Stimulated activated CD8-positive, alpha-beta memory T cell treated with anti-CD3 and anti-CD28 coated beads, Interleukin-15, amount 100 ng/mL, for 4 hours (primary cell): ENCODE measurements at places on chromosomes 4 and X.

- no peak for DNase-seq
Measured at GRCh38 chr4:2937146-2937857, 25.9 kb downstream of the NOP14 start.

DNA sequence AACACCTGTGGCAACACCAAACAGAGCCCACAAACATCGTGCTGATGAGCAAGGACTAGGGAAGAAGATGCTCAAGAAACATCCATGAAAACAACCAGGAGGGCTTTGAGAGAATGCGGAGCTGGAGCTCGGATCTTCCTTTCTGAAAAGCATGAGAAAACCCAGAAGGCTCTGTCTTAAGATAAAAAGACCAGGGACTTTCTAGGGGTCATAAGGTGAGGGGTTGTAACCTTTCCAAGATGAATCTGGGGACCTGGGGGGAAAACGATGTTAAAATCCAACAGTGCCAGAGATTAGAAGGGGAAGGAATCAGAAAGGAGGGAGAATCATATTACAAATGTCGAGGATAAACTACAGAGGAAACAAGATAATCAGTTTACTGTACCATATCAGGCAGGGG lies 10.1 kb downstream of the GK2 start:
- DNase-seq, result no peak

DNA sequence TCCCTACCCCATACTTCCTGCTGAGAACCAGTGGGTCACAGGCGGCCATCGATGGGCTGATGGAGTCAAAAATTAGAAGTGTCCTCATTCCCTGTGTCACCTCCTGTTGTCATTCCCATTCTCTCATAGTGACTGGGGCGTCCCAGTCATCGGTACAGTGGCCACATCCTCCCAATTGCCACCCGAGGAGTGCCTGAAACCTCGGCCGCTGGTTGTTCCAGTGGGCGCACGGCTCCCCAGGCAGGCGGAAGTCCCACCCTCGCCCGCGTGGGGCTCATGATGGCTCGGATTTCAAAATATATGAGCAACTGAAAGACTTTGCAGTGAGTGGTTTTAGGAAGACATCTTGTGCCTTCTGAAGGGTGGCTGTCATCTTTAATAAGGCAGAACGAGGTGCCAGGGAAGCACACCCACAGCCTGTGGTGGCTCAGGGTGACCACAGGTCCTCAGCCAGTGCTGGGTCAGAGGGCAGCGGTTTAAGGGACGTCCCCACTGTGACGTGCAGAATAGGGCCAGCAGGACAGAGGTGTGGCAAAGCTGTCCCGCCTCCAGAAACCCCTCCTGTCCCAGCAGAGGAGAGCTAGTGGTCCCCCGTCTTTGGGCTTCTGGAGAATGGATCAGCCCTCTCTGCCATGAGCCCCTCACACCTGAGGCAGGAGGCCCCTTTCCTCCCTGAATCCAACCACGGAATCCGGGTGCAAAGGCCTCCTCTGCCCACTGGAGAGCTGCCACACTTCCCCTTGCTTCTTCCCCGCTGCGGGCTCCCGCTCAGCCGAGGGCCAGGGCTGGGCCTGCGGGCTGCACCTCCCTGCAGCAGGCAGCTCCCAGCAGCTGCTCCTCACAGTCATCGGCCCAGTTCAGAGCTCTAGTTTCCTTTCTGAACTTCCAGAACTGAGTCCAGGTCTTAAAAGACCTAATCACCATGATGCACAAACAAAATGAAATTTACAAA lies 90.4 kb downstream of the ABLIM2 start:
- no peak for DNase-seq

GRCh38 chr4:185580699-185581098 lies 45.4 kb upstream of the PDLIM3 start:
- DNase-seq, result no peak

DNA sequence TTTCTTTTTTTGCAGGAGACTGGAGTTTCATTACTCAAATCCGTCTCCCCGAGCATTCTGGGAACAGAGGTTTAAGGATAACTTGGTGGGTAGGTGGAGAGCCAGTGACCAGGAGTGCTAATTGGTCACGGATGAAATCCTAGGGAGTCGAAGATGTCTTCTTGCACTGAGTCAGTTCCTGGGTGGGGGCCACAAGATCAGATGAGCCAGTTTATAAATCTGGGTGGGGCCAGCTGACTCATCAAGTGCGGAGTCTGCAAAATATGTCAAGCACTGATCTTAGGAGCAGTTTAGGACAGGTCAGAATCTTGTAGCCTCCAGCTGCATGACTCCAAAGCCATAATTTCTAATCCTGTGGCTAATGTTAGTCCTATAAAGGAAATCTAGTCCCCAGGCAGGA lies 741.3 kb downstream of the PCDH7 start:
- no peak for DNase-seq

DNA sequence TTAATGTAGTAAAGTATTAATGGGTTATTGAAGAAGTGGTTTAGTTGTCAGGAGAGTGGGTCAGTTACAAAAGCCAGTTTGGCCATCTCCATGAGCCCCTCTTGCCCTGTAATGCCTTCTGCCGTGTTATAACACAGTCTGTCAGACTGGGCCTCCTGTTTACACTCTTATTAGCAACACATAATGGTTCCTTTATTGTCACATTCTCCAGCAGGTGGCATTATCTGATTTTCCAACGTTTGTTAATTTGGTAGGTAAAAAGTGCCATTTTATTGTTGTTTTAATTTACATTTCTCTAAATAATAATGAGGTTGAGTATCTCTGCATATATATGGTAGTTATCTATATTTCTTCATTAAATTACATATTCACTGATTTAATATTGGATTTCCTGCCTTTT lies 560.8 kb downstream of the FGF13 start:
- no peak for DNase-seq

GRCh38 chr4:139815778-139816601 lies 150.4 kb downstream of the MGST2 start:
- peak; percentile 3 for DNase-seq

DNA sequence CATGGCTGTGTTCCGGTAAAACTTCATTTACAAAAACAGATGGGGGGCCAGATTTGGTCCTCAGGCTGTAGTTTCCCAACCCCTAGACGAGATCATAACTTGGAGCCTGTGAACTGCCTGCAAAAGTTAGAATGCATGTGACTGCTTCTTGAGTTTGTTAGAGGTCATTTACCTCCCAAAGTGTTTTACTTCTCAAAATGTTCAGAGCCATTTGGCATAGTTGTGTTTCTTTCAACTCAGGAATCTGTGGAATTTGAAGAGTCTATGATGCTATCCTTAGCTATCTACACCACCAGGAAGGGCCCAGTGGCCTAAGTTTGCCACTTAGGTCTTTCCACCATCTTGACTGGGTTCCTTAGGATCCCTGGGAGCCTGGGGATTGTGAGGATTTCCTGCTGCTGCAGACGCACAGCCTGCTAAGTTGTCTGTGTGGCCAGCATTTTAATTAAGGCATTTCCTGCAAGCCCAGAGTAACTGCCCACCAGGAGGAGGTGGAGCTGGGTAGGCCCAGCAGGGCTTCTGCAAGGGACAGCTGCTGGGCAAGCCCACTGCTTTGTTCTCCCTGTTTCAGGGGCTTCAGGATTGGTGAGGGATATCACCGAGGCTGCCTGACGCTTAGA lies 53.1 kb downstream of the CCNI start:
- DNase-seq, result no peak

GRCh38 chr4:119664168-119664907 lies 35.7 kb upstream of the PDE5A start:
- no peak for DNase-seq

- no peak for DNase-seq
Measured at GRCh38 chr4:184588893-184589292, 60.4 kb downstream of the CASP3 start.

DNA sequence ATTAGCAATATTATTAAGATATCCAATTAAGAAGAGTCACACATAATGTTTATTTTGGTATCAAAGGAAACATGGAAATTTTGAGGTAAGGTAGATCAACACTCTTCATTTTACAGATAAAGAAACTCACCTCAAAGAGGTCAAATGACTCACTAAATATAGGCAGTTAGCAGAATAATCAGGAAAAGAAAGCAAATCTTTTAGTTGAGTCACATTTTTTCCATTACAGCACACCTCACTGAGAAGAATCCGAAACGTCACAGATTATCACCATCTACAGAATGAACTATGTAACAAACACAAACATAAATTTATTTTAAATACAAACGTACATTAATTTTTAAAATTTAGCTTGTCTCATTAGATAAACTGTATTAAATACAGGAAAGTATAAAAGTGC lies 70.1 kb downstream of the TMEM47 start:
- no peak for DNase-seq

GRCh38 chr4:126386512-126386911 lies 1071.8 kb downstream of the FAT4 start:
- no peak for DNase-seq

DNA sequence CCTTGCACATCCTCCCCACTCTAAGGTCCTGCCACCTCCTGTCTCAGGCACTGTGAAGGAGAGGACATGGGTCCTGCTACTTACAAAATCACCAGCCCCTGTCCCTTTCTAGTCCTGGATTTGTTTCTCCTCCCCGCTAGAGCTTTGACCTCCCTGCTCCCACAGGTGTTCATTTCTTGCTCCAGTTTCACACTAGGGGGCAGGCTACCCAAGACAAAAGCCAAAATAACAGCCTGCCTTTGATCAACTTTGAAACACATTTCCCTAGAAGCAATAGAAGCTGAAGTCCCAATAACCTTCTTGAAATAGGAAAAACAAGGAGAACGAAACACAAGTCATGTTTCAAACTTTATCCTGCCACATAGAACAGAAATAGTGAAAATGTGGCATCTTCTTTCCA lies 164.4 kb downstream of the QDPR start:
- DNase-seq, result no peak

DNA sequence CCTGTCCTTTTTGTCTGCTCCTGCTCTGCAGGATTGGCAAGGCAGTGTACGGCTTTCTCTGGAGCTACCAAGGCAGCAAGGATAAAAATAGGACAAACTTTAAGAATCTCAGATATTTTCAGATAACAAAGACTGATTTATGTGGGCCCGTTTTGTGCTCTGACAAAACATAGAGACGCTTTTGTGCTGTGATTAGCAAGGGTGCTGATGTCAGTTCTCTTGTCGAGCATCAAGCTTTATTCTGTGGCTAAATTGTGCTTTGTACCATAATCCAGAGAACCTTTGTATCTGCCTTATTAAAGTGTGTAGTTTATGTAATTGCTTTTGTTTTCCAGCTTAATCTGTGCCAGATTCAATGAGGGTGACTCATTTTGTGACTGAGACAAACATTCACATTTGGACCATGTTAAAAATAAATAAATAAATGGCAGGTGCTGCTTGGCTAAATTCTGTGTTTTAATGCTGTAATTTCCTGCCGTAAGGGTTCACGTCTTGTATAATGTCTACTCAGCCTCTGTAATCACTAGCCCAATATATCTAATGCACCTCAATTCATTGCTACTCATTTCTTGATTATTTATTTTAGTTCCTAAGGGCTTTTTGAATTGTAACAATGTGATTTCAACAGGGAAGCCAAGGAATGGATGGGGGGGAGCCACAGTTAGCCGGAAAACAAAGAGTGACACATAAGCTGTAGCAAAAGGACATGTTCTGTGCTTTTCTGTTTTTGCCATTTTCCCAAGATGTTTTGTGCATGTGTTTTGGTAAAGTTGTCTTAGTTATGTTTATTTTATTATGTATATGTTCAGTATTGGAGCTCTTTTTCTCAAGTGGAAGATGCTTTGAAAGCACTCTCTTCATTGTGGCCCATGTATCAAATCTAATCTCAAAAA lies 75.1 kb downstream of the GAB1 start:
- no peak for DNase-seq

DNA sequence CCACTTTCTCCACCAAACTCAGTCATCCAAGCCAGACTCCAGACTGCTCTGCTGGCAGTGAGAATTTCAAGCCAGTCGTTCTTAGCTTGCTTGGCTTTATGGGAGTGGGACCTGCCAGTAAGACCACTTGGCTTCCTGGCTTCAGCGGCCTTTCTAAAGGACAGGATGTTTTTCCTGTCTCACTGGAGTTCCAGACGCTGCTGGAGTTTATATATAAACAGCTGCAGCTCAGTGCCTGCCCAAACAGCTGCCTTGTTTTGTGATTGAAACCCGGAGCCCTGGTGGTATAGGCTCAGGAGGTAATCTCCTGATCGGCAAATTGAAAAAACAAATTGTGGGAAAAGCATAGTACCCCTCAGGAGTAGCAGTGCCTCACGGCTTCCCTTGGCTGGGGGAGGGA lies 1165.8 kb upstream of the ADGRL3 start:
- DNase-seq, result no peak

GRCh38 chr4:121771869-121772268 lies 6.9 kb upstream of the SMIM43 start:
- no peak for DNase-seq
